ENCODE measurements at places on chromosomes 12 and 14. TPM values are rescaled to one million over a fixed set of nuclear protein-coding genes. Genes with fewer than 3 reads are reported as not detected.

The SMCO2 gene
- 0.22 TPM for total RNA-seq

The KCNA5 gene
- not detected for total RNA-seq

DNA sequence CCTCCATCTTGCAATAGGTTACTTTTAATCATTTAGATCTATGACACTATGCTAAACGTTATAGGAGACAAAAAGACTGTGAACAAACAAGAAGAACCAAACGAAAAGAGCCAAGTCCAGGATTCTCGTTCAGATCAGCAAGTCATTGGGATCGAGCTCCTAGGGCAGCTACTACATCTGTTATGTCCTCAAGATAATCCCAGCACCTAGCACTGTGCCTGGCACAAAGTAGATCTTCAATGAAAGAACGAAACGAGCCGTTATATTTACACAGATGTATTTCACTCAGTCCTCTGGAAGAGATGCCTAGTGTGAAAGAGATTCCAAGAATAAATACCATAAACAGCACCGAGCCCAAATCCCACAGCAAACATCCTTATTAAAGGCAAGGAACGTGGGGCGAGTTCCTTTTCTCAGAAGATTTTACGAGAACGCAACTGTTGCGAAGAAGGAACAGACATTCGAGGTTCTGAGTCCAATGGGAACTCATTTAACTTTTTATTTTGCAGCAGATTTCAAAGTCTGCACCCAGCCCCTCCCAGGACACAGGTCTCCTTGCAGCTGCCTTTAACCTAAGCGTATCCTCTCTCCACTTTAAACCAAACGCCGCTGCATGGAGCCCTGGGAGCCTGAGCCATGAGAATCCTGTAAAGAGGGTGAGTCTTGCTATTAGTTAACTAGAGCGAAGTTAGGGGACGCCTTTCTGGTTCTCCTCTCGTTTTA is 544 bp upstream of the TDP1 start:
- DNase-seq: no peak
- peak overlapping the region; percentile 89 for H3K27ac ChIP-seq
- H3K36me3 ChIP-seq: peaks cover 33% of the 10 kb centered on the region
- H3K4me1 ChIP-seq: peaks cover 44% of the 10 kb centered on the region
- peak overlapping the region; percentile 94 for H3K4me3 ChIP-seq
- no peaks in the 10 kb centered on the region for H3K27me3 ChIP-seq

The KCNH3 gene
- 0.91 TPM for total RNA-seq

The FAM181A gene
- total RNA-seq: not detected

The STAC3 gene
- total RNA-seq: 0.93 TPM

Measured in activated naive CD4-positive, alpha-beta T cell treated with anti-CD3 and anti-CD28 coated beads for 36 hours (primary cell).